NT2/D1 (cell line): ENCODE measurements at places on chromosomes 7 and 10.

GRCh38 chr10:100970914-100971811, 1.9 kb downstream of the SEMA4G start:
- no peak for DNase-seq

GRCh38 chr7:143222782-143223181, 945 bp downstream of the TAS2R40 start:
- DNase-seq: no peak

DNA sequence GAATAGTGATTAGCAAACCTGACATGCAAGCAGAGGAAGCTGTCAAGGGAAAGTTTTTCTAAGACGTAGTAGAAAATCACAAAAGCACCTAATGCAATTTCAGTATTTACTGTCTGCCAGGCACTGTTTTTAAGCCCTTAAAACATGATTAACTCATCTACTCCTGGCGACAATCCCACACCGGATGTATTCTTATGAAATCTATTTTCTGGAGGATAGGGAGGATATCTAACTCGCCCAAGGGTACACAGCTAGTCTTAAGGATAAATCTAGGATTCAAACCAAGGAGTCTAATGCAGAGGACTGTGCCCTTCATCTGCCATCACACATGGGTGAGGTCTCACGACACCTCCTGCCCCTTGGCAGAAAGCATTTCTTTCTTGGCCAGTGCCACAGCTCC, 47.8 kb upstream of the FIGNL1 start:
- DNase-seq: no peak

GRCh38 chr7:37467002-37467401, 18.3 kb upstream of the ELMO1 start:
- no peak for DNase-seq

- DNase-seq: no peak
These were observed 229.7 kb downstream of the CUX1 start for GRCh38 chr7:102047167-102047566.

DNA sequence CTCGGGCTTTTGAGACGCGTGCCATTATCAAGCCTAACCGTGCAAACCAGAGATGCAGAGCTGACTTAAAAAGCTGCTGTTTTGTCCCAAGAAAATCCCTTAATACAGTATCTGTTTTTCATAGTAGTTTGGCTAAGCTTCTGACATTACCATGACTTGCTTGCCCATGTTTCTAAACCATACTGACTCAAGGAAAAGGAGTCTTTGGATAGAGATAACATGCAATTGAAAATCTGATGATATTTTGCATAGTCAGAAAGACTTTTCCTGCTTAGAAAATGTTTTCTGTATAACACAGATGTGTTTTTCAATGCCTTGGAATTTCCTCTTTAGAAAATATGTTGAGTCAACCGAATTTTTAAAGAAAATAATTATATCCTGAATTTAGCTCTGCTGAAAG, 21.5 kb upstream of the AKR1E2 start:
- no peak for DNase-seq

DNA sequence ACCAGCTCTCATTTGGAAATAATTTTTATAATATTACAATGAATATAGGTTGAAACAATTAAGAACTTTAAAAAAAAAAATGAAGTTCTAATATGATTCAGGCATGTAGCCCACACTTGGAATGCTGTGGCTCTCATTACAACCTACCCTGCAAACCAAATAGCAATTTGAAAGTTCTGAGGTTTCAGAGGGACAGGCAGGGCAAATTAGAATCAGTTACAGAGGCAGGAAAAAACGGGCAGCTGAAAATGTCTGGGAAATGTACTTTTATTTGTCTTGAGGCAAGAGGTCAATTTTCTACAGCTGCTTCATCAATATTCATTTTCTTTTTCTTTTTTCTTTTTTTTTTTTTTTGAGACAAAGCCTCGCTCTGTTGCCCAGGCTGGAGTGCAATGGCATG, 95.3 kb downstream of the PIP4K2A start:
- no peak for DNase-seq

GRCh38 chr10:122056431-122057094, 67.6 kb downstream of the TACC2 start:
- DNase-seq: no peak

GRCh38 chr10:65660006-65660405, 1265.8 kb upstream of the LRRTM3 start:
- no peak for DNase-seq

DNA sequence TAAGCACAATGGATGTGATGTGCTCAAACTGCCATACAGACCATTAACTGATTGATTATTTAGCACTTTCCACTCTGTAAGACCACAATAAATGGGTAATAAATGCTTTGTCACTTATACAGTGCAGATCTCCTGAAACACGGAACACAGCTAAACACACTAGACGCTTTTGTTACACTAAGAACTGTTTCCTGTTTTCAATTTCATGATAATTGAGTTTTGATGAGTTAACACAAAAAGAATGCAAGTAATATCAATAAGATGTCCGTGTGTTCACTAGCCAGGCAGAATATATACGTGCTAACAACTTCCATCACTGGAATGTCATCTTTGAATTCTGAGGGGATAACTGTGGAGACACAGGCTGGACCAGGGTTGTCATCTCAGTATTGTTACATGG, 178.8 kb downstream of the SKAP2 start:
- no peak for DNase-seq

- no peak for DNase-seq
These were observed 589 bp upstream of the RAPGEF5 start for GRCh38 chr7:22357311-22358175.

DNA sequence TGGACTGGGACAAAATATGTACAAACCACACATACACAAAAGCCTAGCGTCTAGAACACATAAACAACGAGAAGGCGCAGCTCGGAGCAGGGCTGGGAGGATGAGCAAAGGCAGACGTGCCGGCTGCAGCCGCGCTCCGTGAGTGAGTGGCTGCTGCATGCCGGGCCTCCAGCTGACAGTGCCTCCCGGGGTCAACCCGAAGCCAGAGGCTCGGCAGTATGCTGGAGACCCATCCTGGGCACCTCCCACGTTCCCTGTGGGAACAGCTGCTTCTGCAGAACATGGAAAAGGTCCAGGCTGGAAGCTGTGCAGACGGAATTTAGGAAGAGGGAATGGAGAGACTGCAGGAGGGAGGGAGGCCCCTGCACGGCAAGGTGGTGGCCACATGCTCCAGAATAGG, 3.6 kb upstream of the GPR146 start:
- DNase-seq: no peak

- no peak for DNase-seq
These were observed 23.4 kb downstream of the SMURF1 start for GRCh38 chr7:99120501-99120900.

- DNase-seq: no peak
These were observed 167.6 kb downstream of the AKR1D1 start for GRCh38 chr7:138243836-138244235.

DNA sequence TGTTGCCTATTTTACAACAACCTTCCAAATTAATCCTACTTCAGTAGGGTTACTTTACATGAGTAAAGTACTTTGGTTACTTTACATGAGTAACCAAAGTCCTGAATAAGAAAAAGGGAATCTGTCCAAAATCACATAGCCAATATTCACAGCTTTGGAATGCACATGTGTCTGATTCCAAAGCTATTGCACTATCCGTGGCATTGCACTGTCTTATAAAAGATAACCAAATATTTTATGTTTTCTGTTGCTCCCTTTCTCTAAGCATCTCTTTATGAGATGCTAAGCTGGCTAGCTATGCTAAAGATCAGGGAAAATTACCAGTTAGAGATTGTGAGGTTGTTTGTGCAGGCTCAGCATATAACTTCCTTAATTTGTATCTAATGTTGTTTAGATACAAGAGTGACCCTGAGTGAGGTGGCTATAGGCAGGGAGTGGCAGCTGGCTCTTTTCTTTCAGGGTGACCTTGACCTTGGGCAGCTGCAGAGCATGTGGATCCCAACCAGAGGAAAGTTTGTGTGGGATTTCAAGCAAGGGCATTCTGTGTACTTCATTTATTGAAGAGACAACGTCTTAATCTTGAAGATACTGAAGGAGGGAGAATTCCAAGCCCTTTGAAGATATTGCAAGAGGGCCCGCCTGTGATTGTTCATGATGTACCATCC, 366.1 kb upstream of the ANKRD30A start:
- DNase-seq: no peak

- DNase-seq: no peak
These were observed 9.1 kb upstream of the AEBP1 start for GRCh38 chr7:44094883-44095592.

DNA sequence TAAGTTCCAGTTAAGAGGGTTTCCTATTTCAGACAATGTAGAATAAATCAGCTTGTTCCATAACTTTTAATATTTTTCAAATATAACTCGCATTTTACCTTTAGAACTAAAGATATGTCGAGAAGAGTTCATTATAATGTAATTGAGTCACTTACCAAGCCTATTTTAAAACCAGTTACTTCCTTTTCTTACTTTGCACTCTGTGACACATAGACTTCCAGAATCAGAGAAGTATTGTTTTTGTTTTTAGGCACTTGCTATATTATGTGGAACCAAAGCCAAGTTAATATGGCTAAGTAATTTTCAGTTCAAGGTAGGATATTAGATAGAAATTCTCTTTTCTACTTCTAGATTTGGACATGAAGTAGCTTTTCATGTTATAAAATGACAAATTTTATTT, 182.7 kb upstream of the PRPS1L1 start:
- no peak for DNase-seq

- no peak for DNase-seq
These were observed 9.8 kb downstream of the CLRN3 start for GRCh38 chr10:127882801-127883459.

DNA sequence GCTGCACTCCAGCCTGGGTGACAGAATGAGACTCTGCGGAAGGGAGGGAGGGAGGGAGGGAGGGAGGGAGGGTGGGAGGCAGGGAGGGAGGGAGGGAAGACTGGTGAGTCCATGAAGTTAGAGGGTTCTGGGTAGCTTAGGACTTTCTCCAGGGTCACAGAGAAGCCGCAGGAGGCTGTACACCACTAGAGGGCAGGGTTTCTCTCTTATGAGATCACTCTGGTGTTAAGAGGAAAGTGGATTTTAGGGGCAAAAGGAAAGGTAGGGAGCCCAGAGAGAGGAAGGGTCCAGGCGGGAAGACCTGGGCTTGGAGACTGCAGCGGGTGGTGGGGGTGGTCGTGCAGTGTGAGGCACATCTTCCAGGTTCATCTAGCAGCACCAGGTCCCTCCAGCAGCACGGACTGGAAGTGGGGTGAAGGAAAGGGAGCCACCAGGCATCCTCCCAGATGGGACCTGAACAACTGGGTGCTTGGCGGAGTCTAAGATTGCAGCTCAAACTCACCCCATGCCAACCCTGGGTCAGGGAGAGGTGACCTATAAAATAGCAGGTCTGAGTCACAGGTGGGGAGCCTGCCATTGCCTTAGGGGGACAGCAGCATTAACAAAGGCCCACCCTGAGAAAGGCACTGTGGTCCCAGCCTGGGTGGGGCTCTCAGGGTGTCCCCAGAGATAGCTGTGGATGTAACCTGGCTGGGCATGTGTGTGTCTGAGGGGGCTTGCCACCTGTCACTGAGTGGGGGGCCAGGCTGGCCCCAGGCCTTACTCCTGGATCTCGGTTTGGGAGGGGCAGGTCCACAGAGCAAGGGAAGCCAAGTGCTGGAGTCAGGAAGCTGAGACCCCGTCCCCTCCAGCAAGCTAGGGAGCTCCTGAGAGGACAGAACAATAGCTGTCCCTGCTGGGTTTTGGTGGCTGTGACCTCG, 48.5 kb upstream of the SLC29A3 start:
- DNase-seq: peak; percentile 84

- DNase-seq: no peak
These were observed 754 bp downstream of the GSTO1 start for GRCh38 chr10:104255311-104255981.

DNA sequence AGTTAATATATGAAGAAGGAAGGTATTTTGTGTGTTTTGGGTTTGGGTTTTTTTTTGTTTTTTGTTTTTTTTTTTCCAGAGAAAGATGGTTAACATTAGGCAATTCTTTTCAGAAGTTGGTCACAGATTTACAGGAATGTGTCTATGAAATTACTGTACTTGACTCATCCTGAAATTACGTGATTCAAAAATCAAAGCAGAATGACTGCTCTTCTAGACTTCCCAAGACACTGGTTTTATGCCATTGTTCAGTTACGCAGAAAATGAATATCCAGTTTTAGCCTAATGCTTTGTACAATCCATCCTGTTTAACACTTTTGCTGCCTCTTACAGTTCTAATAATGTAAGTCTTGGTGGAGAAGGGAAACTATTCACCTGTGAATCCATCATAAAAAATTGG, 39.7 kb upstream of the CELF2 start:
- no peak for DNase-seq

- no peak for DNase-seq
These were observed 21.4 kb downstream of the SLF2 start for GRCh38 chr10:100934084-100934659.

DNA sequence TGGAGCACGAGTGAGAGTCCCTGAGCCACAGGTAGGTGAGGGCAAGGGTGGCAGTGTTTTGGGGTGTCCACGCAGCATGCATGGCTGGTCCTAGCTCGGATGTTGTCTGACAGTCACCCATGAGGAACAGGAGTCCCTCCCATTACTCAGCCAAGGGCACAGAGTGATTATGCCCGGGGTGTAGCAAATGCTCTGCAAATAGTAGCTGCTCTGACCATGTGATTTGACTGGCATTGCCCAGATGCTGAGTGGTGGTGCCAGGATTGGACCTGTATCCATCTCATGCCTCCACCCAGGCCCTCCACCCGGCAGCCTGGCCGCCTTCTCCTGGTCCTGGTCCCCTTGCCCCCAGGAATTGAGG, 150.8 kb downstream of the GRK5 start:
- no peak for DNase-seq

GRCh38 chr10:106956216-106956915, 208.1 kb downstream of the SORCS1 start:
- no peak for DNase-seq

DNA sequence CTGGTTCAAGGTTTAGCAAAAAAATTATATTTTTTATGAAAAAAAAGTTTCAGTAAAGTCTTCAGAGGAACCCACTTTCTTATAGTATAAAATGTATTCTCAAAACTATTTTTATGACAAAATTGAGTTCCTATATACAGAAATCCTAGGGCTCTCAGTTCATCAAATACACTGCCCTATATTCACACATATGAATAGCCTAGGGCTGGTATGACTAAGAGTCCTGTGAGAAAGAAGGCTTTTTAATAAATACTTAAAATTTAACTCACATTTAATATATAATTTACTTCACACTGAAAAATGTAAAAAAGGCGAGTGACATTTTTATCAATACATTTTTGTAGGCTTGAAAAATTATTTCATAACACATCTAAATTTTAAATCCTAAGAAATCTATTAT, 16.6 kb downstream of the CHCHD3 start:
- no peak for DNase-seq
